ENCODE measurements at places on chromosomes 7 and 10. TPM values are rescaled to one million over a fixed set of nuclear protein-coding genes. Genes with fewer than 3 reads are reported as not detected.

Gene CDK14
- 21.6 TPM for total RNA-seq

Gene SPDYE8
- not detected for total RNA-seq

Gene PNLIP
- total RNA-seq, result 3.1 TPM

Gene TMEM130
- 0.10 TPM for total RNA-seq

Gene RASSF4
- 25.0 TPM for total RNA-seq

Gene RARRES2
- 852 TPM for total RNA-seq

Gene RGR
- total RNA-seq, result not detected

Gene SEMA3C
- 0.86 TPM for total RNA-seq

Gene OGA
- 32.8 TPM for total RNA-seq

Gene CYP2C18
- total RNA-seq, result 110 TPM

Gene SPDYE16
- total RNA-seq, result 0.13 TPM

Gene FRA10AC1
- 2.9 TPM for total RNA-seq

Gene GBX1
- total RNA-seq, result not detected

Gene PHKG1
- total RNA-seq, result 0.78 TPM

Gene ANKRD22
- total RNA-seq, result not detected

Gene HACD1
- 2.9 TPM for total RNA-seq

Gene GJD4
- total RNA-seq, result not detected

Gene ADRA2A
- total RNA-seq, result 0.53 TPM

Gene CACNB2
- total RNA-seq, result 1.6 TPM

Gene GNAI1
- 15.6 TPM for total RNA-seq

Gene MASTL
- total RNA-seq, result 2.6 TPM

Gene CLDN4
- total RNA-seq, result 1.7 TPM

Gene ERCC6
- total RNA-seq, result 12.6 TPM

Gene GOLGA7B
- total RNA-seq, result 0.53 TPM

Gene MYL10
- not detected for total RNA-seq

Gene ECHDC3
- total RNA-seq, result 137 TPM

Gene SPDYE1
- not detected for total RNA-seq

Gene AP3M1
- total RNA-seq, result 14.6 TPM
